ENCODE measurements at places on chromosomes 7 and 10. TPM values are rescaled to one million over a fixed set of nuclear protein-coding genes. Genes with fewer than 3 reads are reported as not detected.

Gene NACAD
- polyA plus RNA-seq: 9.4 TPM

Gene GGCT
- 80.1 TPM for polyA plus RNA-seq

Gene OGDHL
- polyA plus RNA-seq: 46.1 TPM

Gene TMEM236
- 0.29 TPM for polyA plus RNA-seq

Gene NME8
- polyA plus RNA-seq: 0.17 TPM

Gene CYP2W1
- polyA plus RNA-seq: 3.0 TPM

Gene NPC1L1
- polyA plus RNA-seq: 2.5 TPM

Gene ATG9B
- polyA plus RNA-seq: 2.1 TPM

Gene SUV39H2
- 18.1 TPM for polyA plus RNA-seq

Gene NEUROD6
- not detected for polyA plus RNA-seq

Gene CDK5
- polyA plus RNA-seq: 17.1 TPM

Gene GPC2
- 8.8 TPM for polyA plus RNA-seq

Gene GOLGA7B
- polyA plus RNA-seq: 1.1 TPM

Gene NPFFR1
- 0.10 TPM for polyA plus RNA-seq

Gene MUC3A
- 0.57 TPM for polyA plus RNA-seq

Gene ADAMTS14
- 1.3 TPM for polyA plus RNA-seq

Gene BAIAP2L1
- polyA plus RNA-seq: 17.0 TPM

Gene PPP1R3C
- 48.7 TPM for polyA plus RNA-seq

Gene CUEDC2
- polyA plus RNA-seq: 78.0 TPM

Gene CNOT4
- polyA plus RNA-seq: 28.8 TPM

All from right renal pelvis (tissue), 4 donors.